ENCODE measurements at places on chromosomes 1 and 21. TPM values are rescaled to one million over a fixed set of nuclear protein-coding genes. Genes with fewer than 3 reads are reported as not detected.
A peak's percentile ranks its signal among the peaks of the same experiment; 100 is the strongest.

- DNase-seq, result no peak
These were observed 11.7 kb upstream of the TRIM63 start for GRCh38 chr1:26079178-26079563.

The LCE3E gene
- not detected for total RNA-seq

The GUCA2B gene
- total RNA-seq, result 396 TPM

- no peak for DNase-seq
These were observed 3.0 kb downstream of the ADAM30 start for GRCh38 chr1:119893238-119893791.

- no peak for DNase-seq
These were observed 32.3 kb downstream of the SHISAL2A start for GRCh38 chr1:52665006-52665941.

The OR2L3 gene
- not detected for total RNA-seq

The OR2L13 gene
- not detected for total RNA-seq

GRCh38 chr1:117051224-117052064, 8.7 kb upstream of the TTF2 start:
- DNase-seq, result peak; percentile 54

DNA sequence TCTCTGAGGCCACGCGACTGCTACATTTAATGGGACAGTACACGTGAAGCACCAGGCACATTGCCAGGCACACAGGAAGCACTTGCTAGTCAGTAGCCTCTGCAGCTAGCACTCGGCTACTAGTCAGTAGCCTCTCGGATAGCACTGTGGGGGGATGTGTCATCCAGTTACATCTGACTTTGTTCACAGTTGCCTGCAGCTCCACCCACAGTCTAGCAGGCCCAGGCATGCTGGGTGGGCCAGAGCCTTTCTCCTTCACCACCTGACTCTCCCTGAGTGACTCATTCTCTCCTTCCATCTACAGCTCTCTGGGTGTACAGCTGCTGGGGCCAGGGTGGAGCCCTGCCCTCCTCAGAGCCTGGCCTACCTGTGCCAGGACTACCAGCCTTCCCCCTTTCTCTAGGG, 51.5 kb downstream of the PTPRF start:
- peak; percentile 79 for DNase-seq

The OXCT2 gene
- total RNA-seq, result 12.2 TPM

The LSM10 gene
- 25.5 TPM for total RNA-seq

DNA sequence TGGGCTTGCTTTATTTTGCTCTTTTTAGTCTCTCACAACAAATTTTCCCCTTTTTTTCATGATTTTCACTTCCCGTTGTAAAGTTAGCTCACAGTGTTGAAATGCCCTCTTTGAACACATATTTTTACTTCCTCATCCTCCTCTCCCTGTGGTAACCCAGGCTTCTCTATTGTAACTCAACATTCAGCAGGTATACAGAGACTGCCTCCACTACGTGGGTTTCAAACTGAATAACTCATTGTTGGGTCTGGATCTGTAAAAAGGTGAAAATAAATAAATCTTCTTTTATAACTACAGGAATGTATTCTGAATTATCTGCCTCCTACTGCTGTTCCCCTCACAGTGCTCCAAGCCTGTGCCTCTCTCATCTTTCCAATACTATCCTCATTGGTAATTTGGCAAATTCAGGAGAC, 166.4 kb downstream of the RUNX1 start:
- no peak for DNase-seq

The LCE2A gene
- total RNA-seq, result not detected

DNA sequence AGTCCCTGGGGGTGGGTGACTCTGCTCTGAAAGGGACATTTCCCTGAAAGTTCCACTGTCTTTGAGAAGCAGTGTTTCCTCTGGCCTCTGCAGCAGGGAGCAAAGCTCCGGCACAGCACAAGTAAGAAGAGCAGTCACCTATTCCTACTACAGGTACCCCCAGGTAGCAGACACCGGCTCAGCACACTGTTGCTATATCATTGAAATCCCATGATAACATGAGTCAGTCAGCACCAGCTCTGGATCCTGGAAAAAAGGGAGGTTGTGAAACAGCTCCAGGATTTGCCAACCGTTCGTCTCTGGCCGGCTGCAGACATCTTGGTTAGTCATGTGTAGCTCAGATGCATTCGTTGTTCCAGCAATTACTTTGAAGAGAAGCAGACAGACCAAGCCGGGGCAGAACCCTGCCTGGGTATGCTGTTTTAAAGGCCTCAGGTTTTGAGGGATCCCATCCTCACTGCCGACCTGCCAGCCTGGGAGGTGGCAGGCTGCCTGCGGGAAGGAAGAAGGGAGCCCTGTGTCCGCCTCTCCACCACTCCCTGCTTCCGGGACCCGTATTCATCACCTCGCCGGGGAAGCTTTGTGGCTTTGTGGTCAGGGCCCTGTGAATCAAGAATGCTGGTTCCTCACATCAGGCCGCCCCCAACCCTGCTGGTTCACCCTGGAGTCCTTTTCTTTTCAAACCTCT, 139.2 kb downstream of the CLIC6 start:
- DNase-seq, result peak; percentile 60

GRCh38 chr1:156419854-156420204, 50.8 kb downstream of the RHBG start:
- DNase-seq, result peak; percentile 62

All from Peyer's patch (tissue), 4 donors.